ENCODE measurements at places on chromosomes 3 and 15. TPM values are rescaled to one million over a fixed set of nuclear protein-coding genes. Genes with fewer than 3 reads are reported as not detected.

PLSCR2 gene
- not detected for total RNA-seq

ISL2 gene
- 0.37 TPM for total RNA-seq

GCSAM gene
- not detected for total RNA-seq

PAK6 gene
- total RNA-seq, result not detected

Data from smooth muscle cell of bladder (primary cell).